ENCODE measurements at places on chromosomes 7 and 10.

GRCh38 chr10:25959540-25960232, 25.7 kb downstream of the MYO3A start:
- no peaks in the 10 kb centered on the region for H3K27me3 ChIP-seq
- no peaks in the 10 kb centered on the region for H3K36me3 ChIP-seq

DNA sequence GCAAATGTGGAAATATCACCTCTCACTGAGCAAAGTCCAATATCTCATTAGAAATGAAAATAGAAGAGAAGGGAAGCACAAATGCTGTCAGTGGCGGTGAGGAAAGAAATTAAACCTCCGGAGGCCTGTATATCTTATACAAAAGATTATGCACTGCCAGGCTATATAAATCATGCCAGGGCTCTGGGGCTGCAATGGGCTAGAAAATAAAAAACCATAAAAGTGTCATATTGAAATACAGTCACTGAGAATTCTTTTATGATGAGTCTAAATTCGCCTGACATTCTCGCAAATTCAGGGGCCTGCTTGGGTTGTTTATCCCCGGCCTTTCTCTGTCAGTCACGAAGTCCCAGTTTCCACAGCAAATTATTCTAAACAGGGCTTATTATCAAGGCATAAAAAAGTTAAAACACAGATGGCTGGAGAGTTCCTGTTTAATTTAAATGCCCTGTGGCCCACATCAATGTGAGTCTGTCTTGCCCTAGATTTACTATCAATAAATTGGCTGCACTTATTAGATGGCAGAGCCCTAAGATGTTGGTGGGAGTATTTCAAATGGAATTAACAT, 193.8 kb downstream of the SNX10 start:
- no peaks in the 10 kb centered on the region for H3K27me3 ChIP-seq
- no peak for DNase-seq
- no peak overlapping the region for H3K4me3 ChIP-seq
- H3K4me1 ChIP-seq: no peaks in the 10 kb centered on the region
- no peaks in the 10 kb centered on the region for H3K36me3 ChIP-seq

- H3K27me3 ChIP-seq: no peaks in the 10 kb centered on the region
- no peaks in the 10 kb centered on the region for H3K36me3 ChIP-seq
- H3K4me3 ChIP-seq: no peak overlapping the region
These were observed 303.6 kb downstream of the GPAM start for GRCh38 chr10:111879969-111880368.

DNA sequence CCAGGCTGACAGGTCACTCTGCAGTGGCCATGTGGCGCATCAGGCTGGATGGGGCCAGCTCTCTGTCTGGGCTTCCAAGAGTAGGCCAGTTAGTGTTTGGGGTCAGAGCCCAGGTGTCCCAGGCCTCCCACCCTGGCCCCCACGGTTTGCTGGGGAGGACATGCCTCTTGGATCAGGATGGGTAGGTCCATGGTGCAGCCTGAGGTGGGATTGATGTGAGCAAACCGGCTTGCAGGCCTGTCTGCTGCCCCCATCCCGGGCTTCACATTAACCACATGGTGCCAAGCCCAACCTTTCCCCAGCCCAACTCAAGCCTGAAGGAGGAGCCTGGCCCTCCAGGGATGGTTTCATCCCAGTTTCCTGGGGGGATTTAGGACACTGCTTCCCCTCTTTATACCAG, 39.2 kb downstream of the LDB3 start:
- no peaks in the 10 kb centered on the region for H3K27me3 ChIP-seq
- no peak overlapping the region for H3K4me3 ChIP-seq
- H3K27ac ChIP-seq: no peak overlapping the region
- DNase-seq: no peak
- H3K36me3 ChIP-seq: no peaks in the 10 kb centered on the region

DNA sequence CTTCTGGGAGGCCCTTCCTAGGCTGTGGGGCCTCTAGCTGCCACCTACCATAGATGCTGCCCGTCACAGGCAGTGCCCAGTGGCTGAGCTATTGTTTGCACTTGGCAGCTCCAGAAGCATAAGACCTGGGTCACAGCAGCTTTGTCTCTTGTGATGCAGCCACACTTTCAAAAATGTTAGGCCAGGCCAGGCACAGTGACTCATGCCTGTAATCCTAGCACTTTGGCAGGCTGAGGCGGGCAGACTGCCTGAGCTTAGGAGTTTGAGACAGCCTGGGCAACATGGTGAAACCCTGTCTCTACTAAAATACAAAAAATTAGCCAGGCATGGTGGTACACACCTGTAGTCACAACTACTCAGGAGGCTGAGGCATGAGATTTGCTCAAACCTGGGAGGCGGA, 9.5 kb upstream of the KAZALD1 start:
- H3K4me3 ChIP-seq: no peak overlapping the region
- H3K27ac ChIP-seq: no peak overlapping the region
- H3K36me3 ChIP-seq: no peaks in the 10 kb centered on the region

DNA sequence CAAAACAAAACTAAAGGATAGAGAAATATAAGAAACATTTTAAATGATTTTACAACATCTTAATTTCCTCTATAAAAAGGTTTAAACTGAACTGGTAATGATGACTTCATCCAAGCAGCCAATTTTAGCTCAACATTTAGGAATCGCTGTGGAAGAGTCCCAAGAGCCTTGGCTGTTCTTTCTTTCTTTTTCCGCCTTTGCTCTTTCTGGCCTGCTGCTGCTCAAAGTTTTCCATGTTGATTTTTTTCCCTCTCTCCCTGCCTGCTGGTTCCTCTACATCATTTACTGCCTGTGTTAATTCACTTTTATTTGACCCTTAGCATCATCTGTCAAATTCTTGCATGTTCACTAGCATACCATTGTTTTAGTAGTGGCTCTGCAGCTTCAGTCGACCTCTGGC, 146.9 kb downstream of the EVX1 start:
- H3K27ac ChIP-seq: no peak overlapping the region
- no peak overlapping the region for H3K4me3 ChIP-seq
- H3K4me1 ChIP-seq: no peaks in the 10 kb centered on the region
- no peak for DNase-seq

DNA sequence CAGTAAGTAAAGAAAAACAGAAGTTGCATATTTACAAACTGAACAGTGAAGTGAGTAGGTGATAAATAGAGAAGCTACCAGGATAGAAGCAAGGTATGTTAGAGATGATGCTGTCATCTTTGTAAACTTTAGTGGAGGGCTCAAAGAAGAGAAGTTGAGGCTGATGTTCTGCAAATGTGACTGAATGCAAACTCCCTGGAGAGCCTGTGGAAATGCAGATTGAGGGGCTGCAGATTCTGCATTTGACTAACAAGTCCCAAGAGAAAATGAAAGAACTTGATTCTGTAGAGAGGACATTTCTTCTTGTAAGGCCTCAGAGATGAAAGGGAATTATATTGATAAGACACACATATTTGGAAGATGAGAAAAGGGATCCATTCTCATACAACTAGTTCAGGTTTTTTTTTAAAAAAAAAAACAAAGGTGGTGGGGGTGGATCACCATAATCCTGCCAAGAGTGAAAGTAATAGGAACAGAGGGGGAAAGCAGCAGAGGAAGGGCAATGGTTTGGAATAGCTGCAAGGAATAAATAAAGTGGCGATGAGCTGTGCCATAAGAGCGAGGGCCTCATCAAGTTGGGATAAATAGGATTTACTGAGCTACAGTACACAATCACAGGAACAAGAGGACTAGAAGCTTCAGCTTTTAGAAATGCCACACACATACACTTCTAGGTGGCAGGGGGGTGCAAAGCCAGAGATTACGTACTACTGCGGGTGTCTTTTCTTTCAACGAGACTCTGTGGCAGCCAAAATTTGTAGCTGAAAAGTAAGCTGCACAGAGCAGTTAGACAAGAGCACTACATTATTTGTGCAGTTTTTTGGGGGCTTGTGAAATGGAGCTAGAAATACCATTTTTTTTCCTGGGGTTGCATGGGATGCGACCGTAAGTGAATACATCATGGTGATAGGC, 778.5 kb downstream of the NRG3 start:
- no peaks in the 10 kb centered on the region for H3K27me3 ChIP-seq
- DNase-seq: no peak
- H3K4me1 ChIP-seq: no peaks in the 10 kb centered on the region
- no peak overlapping the region for H3K4me3 ChIP-seq
- H3K36me3 ChIP-seq: no peaks in the 10 kb centered on the region

DNA sequence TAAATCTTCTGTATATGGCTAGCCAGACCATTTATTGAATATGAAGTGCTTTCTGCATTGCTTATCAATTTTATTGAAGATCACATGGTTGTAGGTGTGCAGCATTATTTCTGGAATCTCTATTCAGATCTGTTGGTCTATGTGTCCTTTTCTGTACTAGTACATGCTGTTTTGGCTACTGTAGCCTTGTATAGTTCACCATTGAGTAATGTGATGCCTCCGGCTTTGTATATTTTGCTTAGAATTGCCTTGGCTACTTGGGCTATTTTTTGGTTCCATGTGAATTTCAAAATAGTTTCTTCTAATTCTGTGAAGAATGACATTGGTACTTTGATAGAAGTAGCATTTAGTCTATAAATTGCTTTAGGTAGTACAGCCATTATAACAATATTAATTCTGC, 1187.2 kb downstream of the XPNPEP1 start:
- peak; percentile 38 for DNase-seq
- no peaks in the 10 kb centered on the region for H3K36me3 ChIP-seq
- no peak overlapping the region for H3K4me3 ChIP-seq
- no peaks in the 10 kb centered on the region for H3K27me3 ChIP-seq
- peak overlapping the region; percentile 62 for H3K27ac ChIP-seq
- H3K4me1 ChIP-seq: peaks cover 13% of the 10 kb centered on the region

- no peak for DNase-seq
- no peaks in the 10 kb centered on the region for H3K27me3 ChIP-seq
- no peaks in the 10 kb centered on the region for H3K36me3 ChIP-seq
- H3K4me3 ChIP-seq: peak overlapping the region; percentile 46
These were observed 64.5 kb downstream of the PDIA4 start for GRCh38 chr7:148963583-148964482.

DNA sequence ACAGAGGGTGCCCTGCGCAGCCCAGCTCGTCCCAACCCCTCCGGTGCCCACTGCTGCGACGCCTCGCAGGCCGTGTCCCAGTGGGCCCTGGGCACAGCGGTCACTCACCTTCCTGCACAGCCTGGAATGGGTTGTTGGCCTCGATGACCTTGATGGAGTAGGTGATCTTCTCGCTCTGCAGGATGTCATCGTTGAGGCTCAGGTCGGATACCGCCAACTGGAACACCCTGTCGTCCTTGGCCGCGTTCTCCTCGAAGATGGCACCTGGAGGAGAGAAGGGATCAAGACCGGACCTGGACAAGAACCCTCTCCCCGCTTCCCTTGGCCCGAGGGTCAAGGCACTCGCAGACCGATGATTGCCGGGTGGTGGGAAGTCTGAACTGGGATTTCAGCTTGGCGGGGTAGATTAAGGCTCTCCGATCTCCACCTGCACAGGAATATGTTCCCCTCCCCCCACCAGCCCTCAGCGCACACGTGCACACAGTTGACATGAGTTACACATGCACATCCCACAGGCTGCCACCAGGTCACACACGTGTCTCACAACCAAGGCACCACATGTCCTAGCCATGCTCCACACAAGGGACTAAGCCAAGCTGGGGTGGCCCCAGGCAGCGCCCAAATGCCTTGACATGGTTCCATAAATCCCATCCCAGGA, 2.6 kb downstream of the GRID1 start:
- DNase-seq: no peak
- peaks cover 62% of the 10 kb centered on the region for H3K27me3 ChIP-seq
- peaks cover 5% of the 10 kb centered on the region for H3K4me1 ChIP-seq
- H3K4me3 ChIP-seq: no peak overlapping the region
- H3K27ac ChIP-seq: no peak overlapping the region

DNA sequence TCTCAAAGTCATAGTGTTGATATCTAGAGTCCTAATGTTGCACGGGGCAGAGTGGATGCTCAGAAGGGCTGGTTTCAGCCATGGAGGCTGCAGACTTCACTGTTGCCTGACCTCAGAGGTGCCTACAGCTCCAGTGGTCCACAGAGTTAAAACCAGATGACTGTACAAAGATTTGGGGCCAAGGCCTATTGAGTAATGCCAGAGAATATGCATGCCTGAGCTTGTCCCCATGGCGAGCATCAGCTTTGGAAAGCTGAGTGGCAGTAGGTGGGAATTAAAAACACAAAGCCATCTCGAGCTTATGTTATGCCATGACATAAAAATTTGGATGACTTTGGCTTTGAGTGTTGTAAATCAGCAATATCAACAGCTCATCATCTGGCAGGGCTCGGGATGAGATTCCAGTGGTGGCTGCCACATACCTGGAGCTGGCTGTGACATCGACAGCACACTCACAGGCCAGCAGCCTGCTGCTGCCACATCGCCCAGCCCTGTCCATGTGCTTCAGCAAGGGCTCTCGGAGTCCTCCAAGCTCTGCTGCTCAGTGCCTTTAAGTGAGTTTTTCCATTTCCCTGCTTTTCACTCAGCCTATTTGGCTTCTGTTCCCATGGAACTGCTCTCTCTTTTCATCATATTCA, 379.6 kb downstream of the TNS3 start:
- H3K27me3 ChIP-seq: peaks cover 6% of the 10 kb centered on the region
- no peak overlapping the region for H3K4me3 ChIP-seq
- DNase-seq: no peak
- no peaks in the 10 kb centered on the region for H3K36me3 ChIP-seq

DNA sequence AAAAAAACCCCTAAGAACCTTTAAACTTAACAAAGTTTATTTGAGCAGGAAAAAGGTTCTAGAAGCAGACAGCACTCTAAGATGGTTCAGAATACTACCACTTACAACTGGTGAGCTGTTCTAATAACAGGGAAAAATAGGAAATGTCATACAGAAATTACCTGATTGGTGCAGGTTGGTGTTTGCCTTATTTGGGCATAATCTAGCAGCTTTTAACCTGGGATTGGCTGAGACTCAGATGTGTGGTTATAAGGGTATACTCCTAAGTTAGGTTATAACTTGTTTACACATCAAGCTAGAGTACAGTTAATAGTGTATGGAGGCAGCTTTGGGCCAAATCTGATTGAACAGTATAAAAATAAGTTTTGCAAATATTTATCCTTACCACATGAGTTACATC, 59.8 kb downstream of the MAPK8 start:
- H3K27ac ChIP-seq: no peak overlapping the region
- peaks cover 12% of the 10 kb centered on the region for H3K4me1 ChIP-seq
- H3K4me3 ChIP-seq: no peak overlapping the region
- H3K36me3 ChIP-seq: no peaks in the 10 kb centered on the region

DNA sequence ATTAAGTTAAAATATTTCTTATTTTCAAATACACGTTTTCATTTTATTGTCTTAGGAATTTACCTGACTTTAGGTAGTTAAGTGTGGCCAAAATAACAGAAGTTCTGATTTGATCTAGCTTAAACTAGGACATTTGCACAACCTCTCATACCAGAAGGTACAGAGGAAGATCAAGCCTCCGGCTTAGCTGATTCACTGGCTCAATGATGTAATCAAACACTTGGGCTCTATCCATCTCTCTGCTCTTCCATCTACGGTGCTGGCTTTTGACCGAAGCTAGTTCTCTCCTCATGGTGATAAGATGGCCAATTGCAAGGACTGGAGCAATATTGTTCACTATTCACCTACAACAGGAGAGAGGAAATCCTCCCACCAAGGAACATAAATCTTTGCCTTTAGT, 12.2 kb upstream of the HYCC1 start:
- H3K27me3 ChIP-seq: no peaks in the 10 kb centered on the region
- H3K4me3 ChIP-seq: no peak overlapping the region
- no peaks in the 10 kb centered on the region for H3K36me3 ChIP-seq
- DNase-seq: no peak
- H3K4me1 ChIP-seq: peaks cover 12% of the 10 kb centered on the region
- no peak overlapping the region for H3K27ac ChIP-seq
